ENCODE measurements at places on chromosomes 3 and 15. TPM values are rescaled to one million over a fixed set of nuclear protein-coding genes. Genes with fewer than 3 reads are reported as not detected.

The IL5RA gene
- total RNA-seq, result not detected

DNA sequence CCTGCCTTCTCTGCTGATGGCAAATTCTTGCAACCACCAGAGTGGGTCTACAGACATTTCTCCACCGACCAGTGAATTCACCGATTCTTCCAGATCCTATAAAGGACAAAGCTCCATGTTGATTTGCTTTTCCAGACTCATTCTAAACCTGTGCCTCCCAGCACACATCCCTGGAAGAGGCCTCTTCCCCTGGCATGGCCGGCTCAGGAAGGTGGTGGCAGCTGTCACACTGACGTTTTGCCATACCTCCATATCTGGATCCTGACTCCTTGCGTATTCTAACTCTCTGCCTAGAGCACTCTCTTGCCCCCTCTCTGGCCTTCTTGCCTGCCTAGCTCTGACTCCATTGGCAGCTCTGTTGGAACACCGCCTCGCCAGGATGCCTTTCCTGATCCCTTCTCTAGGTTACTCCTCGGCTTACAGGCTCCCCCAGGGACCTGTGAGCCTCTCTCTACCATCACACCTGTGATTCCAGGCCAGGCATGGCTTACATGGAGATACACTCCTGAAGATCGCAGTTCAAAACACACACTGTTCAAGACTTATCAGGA lies 31.0 kb downstream of the SLCO2A1 start:
- DNase-seq, result no peak

The SCG5 gene
- total RNA-seq, result 25.1 TPM

The CCNB2 gene
- total RNA-seq, result 99.2 TPM

DNA sequence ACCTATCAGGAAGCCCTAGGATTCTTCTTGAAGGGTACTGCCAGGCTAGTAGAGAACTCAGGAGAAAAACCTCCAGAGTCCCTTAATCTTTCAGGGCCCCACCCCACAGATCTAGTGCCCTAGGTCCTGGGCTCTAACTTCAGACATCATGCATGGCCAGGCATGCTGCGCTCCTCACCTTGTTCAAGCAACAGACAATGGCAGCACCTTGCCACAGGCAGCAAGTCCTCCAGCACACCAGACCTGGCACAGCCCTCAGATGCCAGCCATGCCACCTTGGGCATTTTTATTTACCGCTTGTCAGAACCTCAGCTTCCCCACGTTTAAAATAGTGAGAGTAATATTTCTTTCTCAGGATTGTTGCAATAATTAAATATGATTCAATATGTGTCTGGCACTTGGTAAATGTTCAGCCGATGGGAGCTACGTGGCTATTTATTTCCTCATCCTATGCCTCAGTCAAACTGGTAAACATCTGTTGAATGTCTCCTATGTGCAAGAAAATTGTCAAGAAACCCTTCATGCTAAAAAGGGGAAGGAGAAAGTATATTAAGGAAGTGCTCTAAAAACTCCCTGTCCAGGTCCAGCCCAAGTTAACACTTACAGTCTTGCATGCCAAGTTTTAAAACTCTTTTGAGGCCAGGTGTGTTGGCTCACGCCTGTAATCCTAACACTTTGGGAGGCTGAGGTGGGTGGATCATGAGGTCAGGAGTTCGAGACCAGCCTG lies 14.5 kb upstream of the CCR1 start:
- no peak for DNase-seq

The VGLL3 gene
- total RNA-seq, result 6.1 TPM

The PIGB gene
- 12.9 TPM for total RNA-seq

DNA sequence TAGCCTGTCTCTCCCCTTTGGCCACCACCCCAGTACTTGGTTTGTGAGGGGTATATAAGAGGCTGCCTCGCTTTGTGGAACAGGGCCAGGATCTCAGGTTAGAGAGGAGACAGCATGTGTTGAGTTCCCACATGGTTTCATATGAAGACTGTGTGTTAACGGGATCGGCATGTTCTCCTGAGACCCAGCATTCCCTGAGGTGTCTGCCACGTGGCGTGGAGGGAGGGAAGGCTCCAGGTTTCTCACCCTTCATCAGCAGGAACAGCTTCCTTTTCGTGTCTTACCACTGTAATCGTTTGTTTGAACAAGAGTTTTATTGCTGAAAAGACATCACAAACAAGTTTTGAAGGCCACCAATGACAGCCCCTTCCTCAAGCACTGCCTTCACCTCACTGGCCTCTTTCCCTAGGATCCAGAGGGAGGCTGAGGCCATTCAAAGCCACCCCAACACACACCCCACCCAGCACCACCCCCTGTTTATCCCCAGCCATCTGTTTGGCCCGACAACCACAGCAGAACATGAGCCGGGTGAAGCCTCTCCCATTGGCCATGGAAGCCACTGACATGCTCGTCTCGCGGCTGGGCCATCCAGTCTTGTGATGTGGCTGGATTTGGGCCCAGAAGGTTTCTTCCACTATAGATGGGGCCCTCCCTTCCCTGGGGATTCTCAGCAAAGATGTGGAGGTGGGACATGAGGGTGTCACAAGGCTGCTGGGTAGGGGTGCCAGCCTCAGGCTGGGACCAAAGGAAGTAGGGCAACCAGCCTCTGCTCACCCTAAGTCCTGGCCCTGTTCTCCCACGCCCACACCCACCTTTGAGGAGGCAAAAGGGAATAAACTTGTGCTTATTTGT lies 10.0 kb downstream of the BHLHE40 start:
- DNase-seq, result no peak

DNA sequence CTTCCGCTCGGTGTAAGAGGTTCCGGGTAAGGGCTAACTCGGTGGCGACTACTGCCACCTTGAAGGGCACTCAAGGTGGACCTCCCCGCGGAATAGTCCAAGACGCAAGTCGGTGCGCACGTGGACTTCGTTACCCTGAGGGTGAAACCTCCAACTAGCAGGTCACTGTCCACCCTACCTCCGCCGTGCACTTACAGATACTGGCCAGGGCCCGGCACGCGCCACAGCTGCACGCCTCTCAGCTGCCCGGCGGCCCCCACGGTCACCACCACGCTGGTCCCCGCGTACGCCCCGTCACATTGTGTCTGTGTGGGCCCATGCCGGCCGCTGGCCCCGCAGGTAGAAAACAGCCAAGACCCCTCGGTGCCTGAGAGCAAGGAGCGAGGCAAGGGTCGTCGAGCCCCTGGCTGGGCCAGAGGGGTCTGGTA lies 1.1 kb downstream of the LTK start:
- no peak for DNase-seq

- DNase-seq, result no peak
Observed at GRCh38 chr3:10961921-10962320, 30.6 kb upstream of the SLC6A1 start.

DNA sequence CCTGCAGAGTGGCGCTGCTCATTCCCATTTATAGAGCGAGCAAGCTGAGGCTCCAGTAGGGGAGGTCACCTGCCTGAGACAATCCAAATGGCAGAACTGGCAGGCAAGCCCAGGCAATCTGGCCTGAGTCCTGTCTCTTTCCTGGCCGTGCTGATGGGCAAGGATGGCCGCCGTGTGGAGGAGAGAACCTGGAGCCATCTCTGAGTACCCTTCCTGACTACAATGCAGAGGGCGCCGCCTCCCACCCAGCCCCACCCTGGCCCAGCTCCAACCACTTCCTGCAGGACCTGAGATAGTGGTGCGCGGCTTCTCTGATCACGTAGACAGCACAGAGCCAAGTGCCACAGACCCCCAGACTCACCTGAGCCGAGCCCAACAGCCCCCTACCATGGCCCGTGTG lies 7.0 kb downstream of the TLR9 start:
- no peak for DNase-seq

DNA sequence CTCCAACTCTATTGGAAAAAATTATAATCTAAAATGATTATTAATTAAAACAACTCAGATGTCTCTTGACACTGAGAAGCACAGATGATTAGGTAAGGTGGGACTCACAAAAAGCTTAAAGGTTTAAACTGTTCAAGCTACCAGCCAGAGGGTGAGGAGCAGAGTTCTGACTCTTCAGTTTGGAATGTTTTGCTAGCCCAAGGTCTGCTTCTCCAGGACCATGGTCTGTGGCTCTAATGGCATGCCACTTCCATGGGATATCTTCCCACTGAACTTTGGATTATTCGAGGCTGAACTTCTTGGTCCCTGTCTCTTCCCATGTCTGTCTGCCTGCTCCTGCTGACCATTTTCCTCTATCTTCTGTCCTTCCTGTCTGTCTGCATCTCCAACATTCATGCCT lies 49.2 kb downstream of the CACNA2D3 start:
- DNase-seq, result no peak

The TMEM158 gene
- total RNA-seq, result 10.6 TPM

GRCh38 chr15:57421110-57421509 lies 44.8 kb downstream of the CGNL1 start:
- no peak for DNase-seq

GRCh38 chr3:179196700-179197099 lies 48.5 kb downstream of the PIK3CA start:
- no peak for DNase-seq

GRCh38 chr3:61813636-61814035 lies 252.3 kb downstream of the PTPRG start:
- no peak for DNase-seq

The LYZL4 gene
- total RNA-seq, result not detected

DNA sequence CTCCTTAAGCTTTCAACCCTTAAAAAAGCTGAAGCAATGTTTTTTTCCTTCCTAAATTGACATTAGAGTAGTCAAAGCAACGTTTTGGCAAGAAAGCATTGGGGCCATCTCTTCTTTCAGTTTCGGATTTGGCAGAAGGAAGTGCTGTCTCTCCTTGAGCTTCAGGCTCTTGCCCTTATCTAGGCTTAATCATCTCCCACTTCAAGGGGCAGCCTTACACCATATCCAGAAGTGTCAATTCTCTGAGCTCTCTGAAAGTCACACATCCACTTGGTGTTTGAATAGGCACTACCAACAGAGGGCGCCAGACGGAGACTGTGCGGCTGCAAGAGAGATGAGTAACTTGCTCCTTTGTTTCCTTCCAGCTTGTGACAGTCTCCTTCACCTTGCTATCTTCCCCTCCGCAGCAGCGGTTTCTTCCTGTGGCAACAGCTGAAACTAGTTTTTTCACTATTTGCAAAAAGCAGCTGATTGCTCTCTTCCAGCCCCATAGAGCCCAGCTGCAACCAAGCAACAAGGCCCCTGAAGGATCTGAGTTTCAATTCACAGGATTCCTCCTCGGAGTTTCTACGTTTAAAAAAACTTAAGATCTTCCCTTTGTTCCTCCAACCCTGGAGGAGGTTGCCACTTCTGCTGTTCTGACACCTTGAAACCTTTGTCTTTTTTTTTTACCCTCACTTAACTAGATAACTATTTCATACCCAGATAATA lies 147.0 kb upstream of the SLCO3A1 start:
- peak; percentile 75 for DNase-seq

The ADIPOQ gene
- not detected for total RNA-seq

The PLXNB1 gene
- total RNA-seq, result 161 TPM

- no peak for DNase-seq
Observed at GRCh38 chr15:89408372-89409183, 74.0 kb upstream of the POLG start.

DNA sequence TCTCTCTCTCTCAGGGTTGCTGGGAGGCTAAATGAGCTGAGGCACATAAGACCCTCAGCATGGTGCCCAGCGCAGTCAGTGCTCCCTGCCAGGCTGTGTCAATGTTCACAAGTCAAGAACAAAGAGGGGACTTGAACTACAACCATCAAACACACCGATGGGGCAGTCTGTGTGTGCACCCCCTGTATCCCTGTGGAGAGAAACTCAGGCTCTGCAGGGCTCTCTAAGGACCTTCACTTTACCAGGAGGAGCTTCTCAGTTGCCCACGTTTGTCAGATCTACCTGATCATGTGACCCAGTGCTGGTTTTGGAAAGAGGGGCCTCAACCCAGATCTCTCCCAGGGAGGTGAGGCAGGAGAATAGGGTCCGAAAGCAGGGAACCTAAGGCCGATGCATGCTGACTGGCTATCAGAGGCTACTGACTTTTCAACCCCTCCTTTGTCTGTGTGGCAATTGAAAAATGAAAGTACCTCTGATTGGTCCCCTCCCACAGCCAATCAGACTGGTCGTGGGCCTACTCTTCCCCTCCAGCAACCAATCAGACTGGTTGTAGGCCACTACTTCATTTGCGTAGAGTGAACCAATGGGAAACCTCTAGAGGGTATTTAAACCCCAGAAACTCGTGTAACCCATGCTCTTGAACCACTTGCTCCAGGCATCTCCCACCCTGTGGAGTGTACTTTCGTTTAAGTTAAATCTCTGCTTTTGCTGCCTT lies 34.0 kb downstream of the RHCG start:
- DNase-seq, result no peak

GRCh38 chr3:120496278-120497002 lies 45.6 kb upstream of the FSTL1 start:
- DNase-seq, result no peak

GRCh38 chr3:168396861-168397260 lies 301.1 kb upstream of the GOLIM4 start:
- DNase-seq, result no peak

The PLCB2 gene
- 8.7 TPM for total RNA-seq

GRCh38 chr3:16765661-16766060 lies 119.1 kb upstream of the PLCL2 start:
- no peak for DNase-seq

The IGSF10 gene
- not detected for total RNA-seq

DNA sequence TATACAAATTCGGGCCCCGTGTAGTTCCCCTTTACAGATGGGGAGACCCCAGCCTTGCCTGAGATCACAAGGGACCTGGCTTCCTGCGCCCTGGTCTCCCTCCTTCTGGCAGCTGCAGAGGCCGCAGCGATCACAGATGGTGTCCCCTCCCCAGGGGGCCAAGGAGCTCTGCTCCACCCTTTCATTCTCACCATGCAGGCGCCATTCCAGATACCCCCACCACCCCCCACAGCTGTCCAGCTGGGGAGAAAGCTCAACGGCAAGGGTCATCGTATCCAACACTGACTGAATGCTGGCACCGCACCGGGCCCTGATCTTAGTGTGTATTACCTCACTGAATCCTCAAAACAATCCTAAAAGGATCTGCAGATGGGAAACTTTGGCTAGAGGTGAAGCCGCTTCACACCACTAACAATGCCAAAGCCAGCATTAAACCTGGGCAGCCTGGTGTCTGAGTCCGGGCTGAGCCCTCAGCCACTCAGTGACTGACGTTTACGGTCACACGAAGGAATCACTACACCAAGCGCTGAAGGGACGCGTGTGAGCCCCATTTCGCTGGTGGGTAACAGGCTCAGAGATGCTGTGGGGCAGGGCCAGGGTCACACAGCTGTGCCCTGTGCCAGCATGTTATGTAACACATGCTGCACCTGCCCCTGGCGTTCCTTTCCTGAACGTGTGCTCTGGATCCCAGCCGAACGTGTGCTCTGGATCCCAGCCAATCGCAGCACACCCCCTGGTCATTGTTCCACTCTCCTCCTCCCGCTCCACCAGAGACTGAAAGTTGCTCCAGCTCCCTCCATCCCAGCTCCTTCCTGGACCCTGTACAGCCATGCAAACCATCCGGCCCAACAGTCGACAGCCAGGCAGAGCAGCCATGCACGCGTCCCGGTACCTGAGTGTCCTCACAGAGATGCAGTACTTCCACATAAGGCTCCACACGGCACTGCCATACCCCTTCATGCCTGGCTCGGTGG lies 51.8 kb downstream of the IQSEC1 start:
- DNase-seq, result no peak
